Kidney tubule cell (primary cell): ENCODE measurements at places on chromosomes 13 and 19.

- no peak for DNase-seq
Observed at GRCh38 chr19:45996933-45997332, 1.7 kb downstream of the CCDC61 start.

DNA sequence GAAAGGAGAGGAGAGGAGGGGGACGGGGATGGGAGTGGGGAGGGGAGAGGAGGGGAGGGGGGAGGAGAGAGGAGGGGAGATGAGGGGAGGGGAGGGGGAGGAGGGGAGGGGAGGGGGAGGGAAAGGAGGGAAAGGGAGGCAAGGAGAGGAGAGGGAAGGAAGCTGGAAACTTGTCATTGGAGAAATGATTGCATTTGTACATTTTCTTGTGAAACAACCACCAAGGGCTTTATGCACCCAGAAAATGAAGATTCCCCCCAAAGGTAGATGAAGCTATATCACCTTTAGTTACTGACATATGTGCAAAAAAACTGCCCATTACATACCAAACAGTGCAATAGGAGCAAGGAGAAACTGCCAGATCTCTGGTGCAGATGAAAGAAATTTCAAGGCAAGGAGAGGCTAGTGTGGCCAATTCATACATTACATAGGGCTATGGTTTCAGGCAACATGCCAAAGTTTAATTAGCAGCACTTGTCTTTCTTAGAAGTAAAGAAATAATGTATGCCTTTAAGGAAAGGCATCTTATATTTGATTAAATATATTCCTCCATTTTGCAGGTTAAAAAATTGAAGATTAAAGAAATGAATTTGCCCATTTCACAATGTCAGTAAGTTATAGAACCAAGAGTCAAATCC is 49.5 kb upstream of the STK24 start:
- no peak for DNase-seq

DNA sequence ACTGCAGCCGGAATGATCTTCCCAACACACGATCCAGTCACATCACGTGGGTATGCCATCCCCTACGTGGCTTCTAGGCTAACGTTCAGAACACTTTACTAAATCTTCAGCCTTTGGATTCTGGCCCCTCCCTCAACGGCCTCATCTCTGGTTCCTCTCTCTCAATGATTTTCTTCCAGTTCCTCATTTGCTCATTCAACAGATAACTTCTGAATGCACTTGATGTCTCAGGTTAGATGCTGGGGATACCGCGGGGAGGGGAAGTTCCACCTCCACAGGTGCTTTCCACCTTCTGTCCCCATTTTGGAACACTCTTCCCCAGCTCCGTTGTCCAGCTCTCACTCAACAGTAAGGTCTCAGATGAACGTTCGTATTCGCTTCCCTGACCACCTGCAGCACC is 66.1 kb downstream of the ATP7B start:
- no peak for DNase-seq

DNA sequence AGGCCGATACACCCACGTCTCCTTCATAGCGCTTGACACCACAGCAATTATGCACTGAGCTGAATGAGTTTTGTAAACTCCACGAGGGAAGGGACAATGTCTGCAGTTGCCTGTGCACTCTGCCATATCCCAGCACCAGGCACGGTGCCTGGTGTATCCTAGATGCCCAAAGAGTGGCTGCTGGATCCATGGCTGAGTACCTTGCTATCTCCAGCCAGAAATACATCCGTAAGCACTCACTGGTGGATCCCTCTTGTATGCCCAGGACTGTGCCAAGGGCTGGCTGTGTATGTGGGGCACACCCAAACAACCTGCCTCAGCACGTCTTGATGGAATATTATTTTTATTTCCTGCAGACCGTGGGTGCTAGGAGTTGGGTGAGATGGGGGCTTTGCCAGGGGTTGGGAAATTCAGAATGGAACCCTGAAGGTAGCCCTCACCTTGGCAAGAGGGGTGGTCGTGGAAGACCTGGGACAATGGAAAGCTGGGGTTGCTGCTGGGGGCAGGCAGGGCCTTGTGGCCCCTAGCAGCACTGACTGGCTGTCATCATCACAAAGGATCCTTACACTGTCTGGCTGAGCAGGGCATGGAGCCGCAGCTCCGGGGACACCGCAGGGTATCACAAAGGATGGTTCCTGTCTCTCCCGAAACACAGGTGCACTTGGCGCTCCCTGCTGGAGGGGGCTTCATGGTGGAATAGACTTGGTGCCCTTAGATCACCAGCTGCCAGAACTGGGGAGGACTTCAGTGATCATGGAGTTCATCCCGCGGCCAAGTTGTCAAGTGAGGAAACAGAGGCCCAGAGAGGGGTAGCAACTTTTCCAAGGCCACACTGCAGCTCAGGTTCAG is 131.3 kb downstream of the URI1 start:
- DNase-seq = no peak

- no peak for DNase-seq
Observed at GRCh38 chr13:32538143-32538620, 413 bp downstream of the N4BP2L2 start.

DNA sequence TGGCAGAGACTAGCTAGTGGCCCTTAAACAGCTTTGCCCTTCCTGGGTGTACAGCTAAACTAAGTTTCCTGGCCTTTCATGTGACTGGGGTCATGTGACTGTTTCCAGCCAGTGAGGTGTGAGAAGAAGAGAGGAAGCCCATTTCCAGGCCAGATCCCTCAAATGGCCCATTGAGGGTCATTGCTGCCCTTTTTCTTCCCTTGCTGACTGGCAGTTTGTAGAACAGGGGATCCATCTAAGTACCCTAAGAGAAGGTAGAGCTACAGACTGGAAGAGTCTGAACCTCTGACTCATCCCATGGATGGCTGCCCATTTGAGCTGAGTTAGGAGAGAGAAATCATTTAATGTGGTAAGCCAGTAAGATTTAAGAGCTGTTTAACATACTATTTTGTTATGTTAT is 2.8 kb downstream of the SWSAP1 start:
- DNase-seq = peak; percentile 85
